Caudate nucleus (tissue), 63 donors: ENCODE measurements at places on chromosomes 2 and 18.

- no peak for DNase-seq
These were observed 82.6 kb upstream of the ODC1 start for GRCh38 chr2:10530607-10531239.

- no peak for DNase-seq
These were observed 21.6 kb downstream of the ZEB2 start for GRCh38 chr2:144498277-144498676.

GRCh38 chr2:9985531-9986328 is 34.2 kb downstream of the GRHL1 start:
- DNase-seq = no peak

DNA sequence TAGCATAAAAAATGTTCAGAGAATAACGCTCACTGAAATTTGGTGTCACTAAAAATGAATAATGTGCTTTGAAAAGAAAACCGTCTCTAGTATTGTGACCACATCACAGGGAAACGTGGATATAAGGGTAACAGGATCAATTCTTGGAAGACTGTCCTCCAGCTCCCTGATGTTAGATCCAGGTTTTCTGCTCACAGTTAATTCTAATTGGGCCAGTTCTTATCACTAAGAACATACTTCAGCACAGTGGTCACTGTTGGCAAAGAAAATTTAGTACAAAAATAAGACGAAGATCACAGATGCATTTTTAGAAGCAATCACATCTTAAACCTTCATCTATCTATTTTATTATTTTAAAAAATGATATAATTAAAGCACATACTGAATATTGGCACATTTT is 57.0 kb upstream of the CD226 start:
- DNase-seq = no peak

GRCh38 chr18:8084160-8084559 is 517.0 kb downstream of the PTPRM start:
- no peak for DNase-seq

DNA sequence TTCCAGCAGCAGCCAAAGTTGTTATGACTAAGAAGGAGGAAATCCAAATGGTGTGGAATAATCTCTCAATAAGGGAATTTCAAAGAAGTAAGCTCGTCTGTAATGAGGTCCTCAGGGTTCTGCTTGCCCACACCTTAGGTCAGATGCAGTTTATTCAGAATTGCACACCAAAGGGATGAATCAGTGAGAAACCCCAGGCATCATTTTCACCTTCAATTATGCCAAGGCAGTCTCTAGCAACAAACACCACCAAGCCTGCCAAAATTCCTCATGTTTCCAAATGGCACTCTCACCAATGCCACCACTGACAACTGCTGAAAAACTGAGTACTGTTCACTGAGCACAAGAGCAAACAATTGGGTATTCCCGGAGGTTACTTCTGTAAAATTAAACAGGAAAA is 43.6 kb downstream of the KCNG3 start:
- no peak for DNase-seq

- no peak for DNase-seq
These were observed 27.5 kb downstream of the ZNF892 start for GRCh38 chr2:95234816-95235215.

DNA sequence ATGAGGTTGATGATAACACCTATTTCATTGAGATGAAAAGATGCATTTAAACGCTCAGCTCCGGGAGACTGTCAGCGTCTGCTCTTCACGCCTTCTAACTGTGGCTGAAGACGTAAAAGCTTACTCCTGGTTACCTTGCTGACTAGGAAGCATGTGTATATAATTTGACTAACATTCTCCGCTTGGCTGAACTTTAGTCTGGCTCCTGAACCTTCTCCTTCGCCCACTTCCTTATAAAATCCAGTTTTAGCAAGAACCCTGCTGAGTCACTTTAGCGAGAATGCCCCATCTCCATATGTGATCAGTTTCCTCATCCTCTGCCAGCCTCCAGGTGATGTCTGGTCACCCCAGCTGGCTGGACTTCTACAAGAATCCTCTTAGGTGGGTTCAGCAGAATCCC is 12.7 kb upstream of the CREG2 start:
- DNase-seq = no peak

- no peak for DNase-seq
These were observed 283.3 kb upstream of the NETO1 start for GRCh38 chr18:73151086-73151485.

DNA sequence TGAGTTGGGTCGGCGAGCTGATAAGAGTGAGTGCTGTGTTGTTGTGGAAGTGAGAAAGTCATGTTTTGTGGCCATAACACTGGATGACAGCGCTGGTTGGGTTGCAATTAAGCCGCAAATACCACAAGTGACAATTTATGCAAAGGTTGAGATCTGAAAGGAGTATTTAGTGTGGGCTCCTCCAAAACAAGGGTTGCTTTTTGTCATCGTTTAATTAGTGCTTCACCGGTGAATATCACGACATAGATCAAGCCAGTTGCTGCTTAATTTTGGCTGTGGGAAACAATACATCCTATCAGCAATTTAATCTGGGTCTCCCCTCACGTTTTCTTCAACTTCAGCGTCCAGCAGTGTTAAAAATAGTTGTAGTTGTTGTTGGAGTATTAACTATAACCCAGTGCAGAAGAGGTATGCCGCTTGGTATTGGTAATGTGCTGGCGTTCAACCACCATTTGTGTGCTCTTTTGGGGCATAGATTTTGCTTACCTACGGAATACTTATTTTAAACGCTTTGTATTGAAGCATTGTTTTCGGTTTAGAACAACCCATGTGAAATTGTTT is 662 bp downstream of the ACVR2A start:
- no peak for DNase-seq

GRCh38 chr2:221235941-221236340 is 336.2 kb downstream of the EPHA4 start:
- no peak for DNase-seq

GRCh38 chr2:211503856-211504255 is 947.5 kb downstream of the CPS1 start:
- DNase-seq = no peak

DNA sequence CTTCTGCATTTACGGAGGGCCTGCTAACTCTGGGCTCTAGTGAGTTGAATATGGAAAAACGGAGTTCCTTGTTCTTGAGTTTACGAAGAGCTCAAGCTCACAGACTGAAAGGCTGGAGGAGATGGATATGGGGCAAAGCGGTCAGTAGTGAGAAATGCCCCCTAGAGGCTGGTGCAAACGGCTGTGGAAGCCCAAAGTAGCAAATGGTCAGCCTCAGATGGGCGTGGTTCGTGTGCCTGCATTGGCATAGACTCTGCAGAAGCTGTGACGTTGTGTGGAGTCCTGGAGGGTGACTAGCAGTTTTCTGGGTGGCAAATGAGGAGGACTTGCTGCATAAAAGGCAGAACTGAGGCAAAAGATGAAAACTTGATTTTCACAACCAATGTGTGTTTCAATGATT is 93.6 kb upstream of the TWIST2 start:
- no peak for DNase-seq

GRCh38 chr2:74498500-74499266 is 720 bp downstream of the LBX2 start:
- no peak for DNase-seq

- no peak for DNase-seq
These were observed 117.4 kb downstream of the CDCA7 start for GRCh38 chr2:173472112-173472511.

DNA sequence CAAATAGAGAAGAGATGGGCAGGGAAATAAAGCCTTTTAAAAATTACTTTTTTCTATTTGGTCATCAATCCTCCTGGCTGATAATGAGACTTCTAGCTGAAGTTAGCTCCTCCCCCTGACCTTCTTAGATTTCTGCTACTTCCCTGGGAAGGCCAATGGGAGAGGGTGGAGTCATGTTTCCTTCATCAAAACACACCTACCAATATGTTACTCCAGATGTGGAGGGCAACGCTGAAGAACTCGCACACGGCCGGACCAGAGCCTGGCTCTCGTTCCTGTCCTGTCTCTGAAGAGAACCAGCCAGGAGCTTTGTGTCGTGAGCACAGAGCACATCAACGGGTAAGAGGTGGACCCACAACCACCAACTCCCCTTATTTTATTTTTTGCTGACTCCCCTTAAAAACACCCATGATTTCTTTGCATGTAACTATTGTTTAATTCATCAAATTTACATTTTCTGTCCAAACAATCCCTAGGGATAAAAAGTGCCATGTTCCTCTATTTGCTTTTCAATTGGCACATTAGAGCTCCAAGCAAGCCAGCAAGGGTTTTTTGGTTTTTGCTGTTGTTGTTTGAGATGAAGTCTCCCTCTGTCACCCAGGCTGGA is 94.9 kb downstream of the ADD2 start:
- DNase-seq = no peak

DNA sequence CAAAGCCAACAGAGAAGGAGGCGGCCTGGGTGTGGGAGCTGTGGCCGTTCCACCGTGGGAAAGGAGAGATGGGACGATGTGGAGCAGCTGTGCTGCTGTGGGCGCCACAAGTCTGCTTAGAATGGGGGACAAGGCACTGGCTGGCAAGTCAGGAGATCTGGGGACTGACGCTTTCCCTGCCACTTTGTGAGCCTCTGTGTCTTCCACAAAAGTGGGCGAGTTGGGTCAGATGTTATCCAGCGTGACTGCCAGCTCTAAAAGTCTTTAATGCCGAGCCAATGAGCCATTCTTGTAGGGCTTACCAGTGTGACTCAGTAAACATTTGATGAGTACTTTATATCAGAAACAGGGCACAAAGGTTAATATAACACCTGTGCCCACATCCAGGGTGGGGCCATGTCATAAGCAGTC is 113.6 kb upstream of the MGAT5 start:
- DNase-seq = no peak

DNA sequence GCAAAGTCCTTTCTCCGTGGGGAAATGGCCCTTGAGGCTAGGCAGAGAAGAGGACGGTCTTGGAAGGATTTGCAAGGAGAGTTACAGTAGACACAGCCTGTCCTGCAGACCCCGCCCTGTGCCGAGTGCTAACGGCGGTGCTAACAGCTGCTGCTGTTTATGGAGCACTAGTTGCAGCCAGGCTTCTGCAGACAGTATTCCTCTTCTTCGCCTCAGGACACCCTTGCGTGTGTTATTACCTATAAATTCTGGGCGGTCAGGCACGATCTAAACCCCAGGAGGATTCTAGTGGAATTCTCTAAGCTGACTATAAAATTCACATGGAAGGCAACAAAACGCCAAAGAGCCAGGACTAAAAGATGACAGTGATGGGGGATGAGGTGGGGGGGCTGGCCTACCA is 139.8 kb downstream of the GLI2 start:
- no peak for DNase-seq

DNA sequence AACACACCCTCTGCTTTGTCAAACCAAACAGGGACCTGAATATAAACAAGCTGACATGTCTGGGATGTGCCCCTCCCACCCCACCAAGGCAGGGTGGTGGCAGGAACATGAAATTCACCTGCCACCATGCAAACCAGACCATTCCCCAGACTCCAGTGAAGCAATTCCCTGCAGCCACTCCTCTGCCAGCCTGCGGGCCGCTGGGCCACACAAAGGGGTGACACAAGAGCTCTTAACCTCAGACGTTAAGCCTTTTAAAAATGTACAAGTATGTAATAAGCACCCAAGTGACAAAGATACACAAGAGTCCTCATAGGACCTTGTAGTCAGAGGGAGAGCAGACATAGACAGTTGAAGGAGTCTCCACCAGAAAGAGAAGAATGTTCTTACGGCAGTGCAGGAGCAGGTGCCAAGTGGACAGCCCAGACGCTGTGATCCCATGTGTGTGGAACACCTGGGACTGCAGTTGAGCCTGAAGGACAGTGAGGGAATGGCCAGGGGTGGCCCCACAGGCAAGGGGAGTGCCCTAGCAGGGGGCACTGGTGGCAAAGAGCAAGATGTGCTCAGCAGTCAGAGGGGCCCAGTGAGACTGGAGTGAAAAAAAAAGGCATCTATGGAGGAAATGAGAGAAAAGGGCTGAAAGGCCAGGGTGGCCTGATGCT is 36.9 kb downstream of the CRACDL start:
- DNase-seq = no peak

DNA sequence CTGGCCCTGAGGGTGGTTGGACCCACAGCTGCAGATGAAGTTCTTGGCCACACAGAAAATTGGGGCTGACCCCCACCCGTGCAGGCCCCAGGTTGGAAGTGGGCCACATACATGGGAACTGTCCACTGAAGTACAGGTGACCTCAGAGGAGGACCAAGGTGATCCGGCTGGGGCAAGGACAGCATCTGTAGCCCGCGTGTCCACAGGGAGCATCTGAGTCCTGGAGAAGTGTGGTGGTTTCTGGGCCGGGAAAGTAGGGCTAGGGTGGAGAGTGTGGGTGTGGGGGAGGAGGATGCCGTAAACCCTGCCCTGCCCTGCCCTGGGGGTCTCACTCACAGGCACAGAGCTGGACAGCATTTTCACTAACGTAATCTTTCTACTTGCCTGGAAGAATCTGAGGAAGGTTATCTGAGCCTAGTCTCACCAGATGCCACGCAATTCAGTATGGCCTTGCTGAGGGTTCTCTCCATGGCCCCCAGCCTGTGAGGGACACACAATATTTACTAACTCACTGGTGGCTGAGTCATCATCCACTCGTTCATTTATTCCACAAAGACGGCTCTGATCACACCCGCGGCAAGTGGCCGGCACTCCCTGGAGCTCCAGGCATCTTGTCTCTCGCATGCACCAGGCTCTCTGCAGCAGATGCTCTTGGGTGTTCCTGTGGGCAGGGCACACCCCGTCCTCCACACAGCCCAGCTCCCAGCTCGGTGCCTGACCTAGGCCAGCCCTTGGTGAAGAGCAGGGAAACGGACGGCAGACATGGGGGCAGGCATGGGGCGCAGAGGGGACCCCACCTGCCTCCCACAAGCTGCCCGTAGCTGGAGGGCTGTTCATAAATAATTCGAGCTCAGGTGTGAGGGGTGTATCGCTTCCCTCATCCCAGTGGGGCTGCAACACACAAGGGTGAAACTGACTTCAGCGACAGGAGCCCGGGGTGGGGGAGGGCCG is 51.2 kb downstream of the INHBB start:
- no peak for DNase-seq

DNA sequence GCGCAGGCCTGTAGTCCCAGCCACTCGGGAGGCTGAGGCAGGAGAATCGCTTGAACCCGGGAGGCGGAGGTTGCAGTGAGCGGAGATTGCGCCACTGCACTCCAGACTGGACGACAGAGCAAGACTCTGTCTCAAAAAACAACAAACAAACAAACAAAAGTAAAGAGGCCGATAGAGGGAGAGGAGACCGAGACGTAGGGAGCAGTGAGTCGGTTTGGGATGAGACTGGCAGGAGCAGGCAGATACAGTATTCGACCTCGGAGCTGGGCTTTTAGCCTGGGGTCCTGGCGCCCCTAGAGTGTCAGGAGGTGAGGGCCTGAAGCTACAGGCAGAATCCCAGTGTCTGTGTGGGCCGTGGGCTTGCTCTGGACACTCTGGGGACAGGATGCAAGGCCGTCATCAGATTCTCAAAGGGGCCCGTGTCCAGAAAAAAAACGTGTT is 51.2 kb downstream of the SLC4A1AP start:
- DNase-seq = no peak

GRCh38 chr2:219507581-219508443 is 6.5 kb upstream of the ASIC4 start:
- DNase-seq = no peak

DNA sequence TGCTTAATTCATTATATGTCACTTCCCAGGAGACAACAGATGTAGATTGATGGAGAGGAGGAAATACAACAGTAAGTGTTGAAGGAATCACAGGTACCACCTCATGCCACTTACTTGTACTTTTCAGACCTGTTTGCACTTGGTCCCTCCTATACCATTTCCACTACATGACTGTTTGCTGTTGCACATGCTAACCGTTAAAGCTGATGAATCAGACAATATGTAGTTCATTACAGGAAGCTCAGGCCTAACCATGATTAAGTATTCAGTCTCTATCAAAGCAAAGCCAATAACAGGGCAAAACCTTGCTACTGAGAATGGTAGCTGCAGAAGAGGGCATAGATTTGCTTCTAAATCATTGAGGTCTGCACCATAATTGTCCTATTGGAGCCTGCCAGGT is 30.2 kb upstream of the GRP start:
- DNase-seq = no peak

GRCh38 chr2:65536596-65536995 is 104.2 kb upstream of the SPRED2 start:
- DNase-seq = no peak
